ENCODE measurements at places on chromosomes 3 and 15.

GRCh38 chr3:185584686-185585085 lies 1.4 kb upstream of the SENP2 start:
- DNase-seq: no peak

GRCh38 chr3:128524374-128525299 lies 31.6 kb upstream of the GATA2 start:
- no peak for DNase-seq

DNA sequence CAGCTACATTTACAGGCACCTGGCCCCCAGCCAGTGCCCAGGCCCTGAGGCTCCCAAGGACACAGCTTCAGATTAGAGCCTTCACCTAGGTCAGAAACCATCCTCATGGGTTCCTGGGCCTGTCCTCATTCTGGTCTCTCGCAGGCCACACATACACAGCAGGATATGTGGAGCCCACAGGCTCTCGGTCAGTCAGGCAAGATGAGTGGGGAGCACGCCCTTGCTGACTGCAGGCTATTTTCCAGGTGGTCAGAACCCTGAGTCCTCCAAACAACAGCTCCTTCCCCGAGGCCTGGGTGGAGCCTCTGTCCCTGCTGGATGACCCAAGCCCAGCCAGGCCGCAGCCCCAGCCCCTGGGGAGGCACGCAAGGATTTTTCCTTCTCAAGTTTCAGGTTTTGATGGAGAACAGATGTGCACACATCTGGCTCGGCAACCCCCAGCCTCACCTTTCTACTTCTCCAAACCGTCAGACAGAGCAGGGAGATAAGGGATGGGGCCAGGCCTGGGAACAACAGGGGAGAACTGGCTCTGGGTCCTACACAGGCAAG lies 1.6 kb downstream of the STRA6 start:
- DNase-seq: no peak

DNA sequence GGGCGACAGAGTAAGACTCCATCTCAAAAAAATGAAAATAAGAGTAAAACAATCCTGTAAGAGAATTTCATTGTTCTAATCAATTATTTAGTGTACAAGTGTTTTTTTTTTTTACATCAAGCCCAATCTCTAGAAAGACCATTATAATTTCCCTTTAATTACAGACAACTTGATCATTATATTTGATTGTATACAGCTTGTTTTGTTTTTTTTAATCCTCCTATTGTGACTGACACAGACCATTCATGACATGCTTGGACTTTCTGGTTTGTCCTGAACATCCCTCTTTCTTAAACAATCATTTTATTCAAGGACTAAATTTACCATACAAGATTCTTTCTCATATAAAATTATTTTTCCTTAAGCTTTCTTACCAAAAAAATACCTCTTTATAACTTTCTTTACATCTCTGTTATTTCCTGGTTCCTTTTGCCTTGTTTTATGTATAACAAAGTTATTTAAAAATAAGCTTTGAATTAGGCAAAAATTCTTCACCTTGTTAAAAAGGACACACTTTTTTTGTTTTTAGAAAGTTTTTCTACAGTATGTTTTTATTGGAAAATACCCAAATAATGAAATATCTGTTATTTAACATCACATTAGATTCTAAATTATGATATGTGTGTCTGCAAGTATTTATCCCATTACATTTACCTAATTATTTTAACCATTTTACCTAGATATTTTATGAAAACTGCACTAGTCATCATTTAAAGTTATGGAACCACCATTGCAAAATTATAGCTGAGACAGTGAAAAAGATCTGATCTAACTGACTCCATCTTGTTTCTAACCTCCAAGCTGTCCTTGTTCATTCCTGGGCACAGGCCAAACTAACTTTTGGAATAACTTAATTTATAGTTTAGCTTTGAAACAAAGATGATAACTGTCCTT lies 26.1 kb upstream of the GFM1 start:
- no peak for DNase-seq

- DNase-seq: no peak
Measured at GRCh38 chr3:71082833-71083232, 500.7 kb downstream of the FOXP1 start.

GRCh38 chr15:85443593-85444087 lies 63.2 kb downstream of the AKAP13 start:
- no peak for DNase-seq

DNA sequence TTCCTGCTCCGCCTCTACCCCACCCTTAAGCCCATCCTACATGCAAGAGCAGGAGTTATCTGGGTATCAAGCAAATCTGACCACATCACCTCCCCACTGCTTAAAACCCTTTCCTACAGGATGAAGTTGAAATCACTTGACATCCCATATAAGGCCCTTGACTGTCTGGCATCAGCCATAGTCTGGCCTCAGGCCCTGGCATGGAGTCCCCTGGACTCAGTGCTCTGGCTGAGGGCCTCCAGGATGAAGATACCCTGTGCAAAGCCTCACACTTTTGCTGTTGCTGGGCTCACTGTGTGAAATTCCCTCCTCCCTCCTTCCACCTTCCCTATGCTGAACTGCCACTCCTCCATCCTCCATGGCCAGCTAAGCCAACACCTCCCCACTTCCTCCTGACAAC lies 65.2 kb upstream of the GLCE start:
- DNase-seq: no peak

- DNase-seq: no peak
Measured at GRCh38 chr3:183496311-183496710, 59.2 kb downstream of the KLHL6 start.

GRCh38 chr15:47212222-47213010 lies 504.9 kb upstream of the SEMA6D start:
- DNase-seq: no peak

DNA sequence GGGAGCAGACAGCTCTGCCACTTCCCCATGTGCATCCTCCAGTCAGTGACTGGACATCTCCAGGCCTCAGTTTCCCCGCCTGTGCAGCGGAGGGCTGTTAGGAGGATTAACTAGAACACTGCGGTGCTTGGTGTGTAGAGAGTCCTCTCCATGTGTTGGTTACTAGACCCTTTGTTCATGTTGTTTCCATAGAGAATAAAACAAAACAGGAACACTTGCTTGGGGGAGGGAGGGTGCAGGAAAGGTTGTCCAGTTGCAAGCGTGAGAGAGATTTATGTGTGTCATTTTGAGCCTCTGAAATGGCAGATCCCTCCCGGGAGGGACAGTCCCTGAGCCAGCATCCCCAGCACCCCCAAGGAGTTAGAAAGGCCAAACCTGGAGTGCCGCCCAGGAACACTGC lies 184.0 kb upstream of the LYSMD4 start:
- DNase-seq: no peak

- DNase-seq: no peak
Measured at GRCh38 chr3:106688464-106688863, 688.8 kb upstream of the CCDC54 start.

GRCh38 chr15:39265261-39265660 lies 315.6 kb upstream of the THBS1 start:
- DNase-seq: no peak

- DNase-seq: peak; percentile 4
Measured at GRCh38 chr3:146640955-146641867, 36.1 kb upstream of the PLSCR5 start.

DNA sequence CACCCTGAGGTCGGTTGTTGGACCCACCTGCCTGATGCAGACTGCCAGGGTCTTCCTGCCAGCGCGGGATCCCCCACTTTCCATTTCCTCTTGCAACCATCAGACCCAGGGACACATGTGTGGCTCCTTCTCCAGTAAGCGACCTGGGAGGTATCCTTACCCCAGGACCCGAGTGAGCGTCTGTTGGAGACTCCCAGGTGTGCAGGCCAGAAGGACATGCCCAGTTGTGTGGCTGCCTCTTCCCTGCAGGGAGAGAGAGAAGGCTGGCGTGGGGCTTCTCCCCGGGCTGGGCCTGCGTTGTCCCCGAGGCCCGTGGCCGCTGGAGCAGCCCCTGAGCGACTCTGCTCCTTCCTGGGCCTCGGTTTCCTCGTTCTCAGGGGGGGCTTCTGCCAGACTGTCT lies 56.8 kb downstream of the APBA2 start:
- no peak for DNase-seq

- DNase-seq: no peak
Measured at GRCh38 chr3:194672876-194673275, 885 bp upstream of the LSG1 start.

- DNase-seq: no peak
Measured at GRCh38 chr3:9550999-9551398, 2.6 kb downstream of the LHFPL4 start.

- DNase-seq: no peak
Measured at GRCh38 chr3:153621953-153622352, 459.9 kb downstream of the RAP2B start.

- DNase-seq: no peak
Measured at GRCh38 chr3:181729341-181729869, 17.7 kb downstream of the SOX2 start.

- DNase-seq: no peak
Measured at GRCh38 chr3:51385621-51386091, 565 bp downstream of the MANF start.

GRCh38 chr3:171313702-171314101 lies 146.5 kb downstream of the TNIK start:
- DNase-seq: no peak

DNA sequence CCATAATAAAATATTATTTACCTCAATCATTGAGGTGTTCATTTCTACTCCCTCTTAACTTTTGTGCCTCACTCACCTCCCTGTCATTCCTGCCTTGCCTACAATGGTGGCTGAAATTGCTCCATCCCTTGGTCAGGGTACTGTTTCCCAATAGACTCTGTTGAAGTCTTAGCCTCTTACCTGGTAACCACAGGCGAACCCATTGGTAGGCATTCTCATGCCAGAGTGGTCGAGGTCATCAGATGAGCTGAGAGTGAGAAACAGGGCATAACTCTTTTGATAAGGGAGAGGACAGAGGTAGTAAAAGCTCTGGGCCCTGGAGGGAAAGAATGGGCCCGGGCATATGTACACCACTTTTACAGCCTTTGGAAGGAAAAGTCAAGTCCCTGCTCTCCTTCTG lies 265.6 kb downstream of the ARRDC4 start:
- no peak for DNase-seq

GRCh38 chr3:46987319-46987742 lies 7.9 kb downstream of the NBEAL2 start:
- no peak for DNase-seq

DNA sequence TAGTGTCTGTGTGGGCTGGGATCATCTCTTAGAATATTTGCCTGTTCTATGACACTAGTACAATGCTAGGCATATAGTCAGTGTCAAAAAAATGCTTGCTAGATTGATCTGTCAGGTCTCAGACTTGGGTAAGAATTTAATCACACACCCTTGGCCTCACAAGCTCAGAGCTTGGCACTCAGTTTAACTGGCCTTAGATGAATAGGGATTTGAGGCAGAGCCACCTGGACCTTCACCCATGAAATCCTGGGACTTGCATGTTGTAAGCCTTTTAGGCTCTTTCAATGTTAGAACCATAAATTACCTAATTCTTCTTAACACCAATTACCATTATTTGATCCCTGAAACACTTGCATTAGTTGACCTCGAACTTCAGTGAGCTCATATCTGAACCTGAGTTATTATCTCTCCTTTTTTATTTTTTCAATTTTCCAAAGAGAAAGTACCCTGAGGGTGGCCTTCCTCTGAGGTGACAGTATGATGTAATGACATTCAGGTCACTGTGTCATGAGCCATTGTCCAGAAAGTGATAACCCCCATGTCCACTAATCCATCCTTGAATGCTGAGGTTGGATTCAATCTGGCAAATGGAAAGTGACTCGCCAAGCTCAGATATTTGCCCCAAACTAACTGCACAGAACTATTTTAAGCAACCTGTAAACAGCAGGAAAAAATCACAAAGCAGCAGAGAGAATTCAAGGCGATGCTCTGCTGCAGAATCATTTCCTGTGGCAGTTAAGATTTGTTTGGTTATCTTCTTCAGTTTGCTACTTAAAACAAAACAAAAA lies 615.2 kb upstream of the NR2F2 start:
- no peak for DNase-seq

- DNase-seq: no peak
Measured at GRCh38 chr3:11384074-11384473, 111.9 kb downstream of the ATG7 start.

DNA sequence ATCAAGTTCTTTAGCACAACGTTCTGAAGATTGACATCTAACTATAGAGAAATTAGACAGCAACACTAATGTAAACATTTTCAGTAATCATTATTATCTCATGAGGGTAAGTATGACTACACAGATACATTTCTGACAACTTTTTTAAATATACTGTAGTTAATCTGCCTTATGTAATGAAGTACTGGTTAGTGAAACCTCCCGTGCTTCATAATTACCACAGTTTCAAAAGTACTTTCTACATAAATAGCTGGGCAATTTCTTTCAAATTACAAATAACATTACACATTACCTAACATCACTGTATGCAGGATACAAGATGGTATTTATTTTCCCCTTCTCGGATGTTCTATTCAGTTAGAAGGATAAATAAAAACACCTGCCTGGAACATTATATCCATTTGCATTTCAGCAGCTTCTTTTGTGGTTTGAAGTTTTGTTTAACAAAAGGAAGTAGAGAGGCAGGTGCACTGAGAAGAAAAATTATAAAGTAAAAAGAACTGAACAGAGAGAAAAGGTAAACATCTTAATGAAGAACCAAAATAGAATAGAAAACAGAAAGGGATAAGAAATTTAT lies 1241.5 kb upstream of the GBE1 start:
- DNase-seq: no peak

DNA sequence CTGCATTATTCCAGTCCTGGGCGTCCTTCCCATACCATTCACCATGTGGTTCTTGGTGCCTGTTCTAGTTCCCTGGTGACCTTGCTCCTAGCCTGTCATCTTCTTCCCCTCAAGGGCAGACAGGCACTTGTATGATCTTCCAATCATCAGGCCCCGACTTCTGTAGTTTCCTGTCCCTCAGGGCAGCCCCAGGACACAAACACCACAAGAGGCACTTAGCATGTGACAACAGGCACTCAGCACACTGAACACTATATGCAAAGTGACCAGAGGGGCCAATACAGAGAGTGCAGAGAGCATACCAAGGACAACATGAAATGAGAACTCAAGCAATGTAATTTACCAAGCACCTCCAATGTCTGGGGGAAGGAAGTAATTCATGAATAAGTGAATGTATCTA lies 17.9 kb downstream of the TMEM40 start:
- DNase-seq: no peak

GRCh38 chr3:112119962-112120836 lies 12.8 kb downstream of the GCSAM start:
- no peak for DNase-seq

DNA sequence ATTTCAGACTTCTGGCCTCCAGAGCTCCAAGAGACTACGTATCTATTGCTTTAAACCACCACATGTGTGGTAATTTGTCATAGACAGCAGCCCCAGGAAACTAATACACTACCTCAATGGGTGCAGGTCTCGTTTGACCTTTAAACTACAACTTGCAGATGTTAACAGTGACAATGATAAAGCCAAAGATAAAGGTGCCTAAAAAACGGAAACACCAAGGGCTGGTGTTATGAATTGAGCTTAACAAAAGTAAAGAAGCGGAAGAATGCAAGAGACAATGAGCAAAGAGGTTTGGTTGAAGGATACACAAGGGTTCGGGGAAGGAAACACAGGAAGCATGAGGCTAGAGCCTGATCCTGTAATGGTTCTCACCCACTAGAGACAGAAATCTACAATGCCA lies 50.8 kb downstream of the RFTN1 start:
- no peak for DNase-seq

Measured in midbrain (tissue), 1 donor.